ENCODE measurements at places on chromosomes 3 and 15. TPM values are rescaled to one million over a fixed set of nuclear protein-coding genes. Genes with fewer than 3 reads are reported as not detected.

C3orf52 gene
- total RNA-seq, result 2.6 TPM

MRPS22 gene
- 37.2 TPM for total RNA-seq

DNA sequence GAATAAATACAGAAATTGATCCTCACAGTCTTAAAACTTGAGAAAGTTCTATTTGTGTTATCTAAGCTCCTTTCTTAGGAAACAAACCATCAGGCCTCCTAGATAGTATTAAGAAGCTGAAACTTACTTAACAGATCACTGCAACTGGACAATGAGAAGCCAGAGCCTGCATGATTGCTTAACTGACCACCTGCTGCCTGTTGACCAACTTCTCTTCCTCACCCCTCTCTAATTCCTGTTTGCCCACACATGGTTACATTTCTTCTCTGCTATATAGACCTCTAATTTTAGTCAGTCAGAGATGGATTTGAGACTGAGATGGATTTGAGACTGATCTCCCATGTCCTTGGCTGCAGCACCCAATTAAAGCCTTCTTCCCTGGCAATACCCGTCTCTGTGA is 13.5 kb downstream of the CCPG1 start:
- DNase-seq, result no peak
- no peaks in the 10 kb centered on the region for H3K4me1 ChIP-seq
- H3K27ac ChIP-seq, result no peak overlapping the region
- H3K4me3 ChIP-seq, result no peak overlapping the region
- H3K36me3 ChIP-seq, result peaks cover 29% of the 10 kb centered on the region

DNA sequence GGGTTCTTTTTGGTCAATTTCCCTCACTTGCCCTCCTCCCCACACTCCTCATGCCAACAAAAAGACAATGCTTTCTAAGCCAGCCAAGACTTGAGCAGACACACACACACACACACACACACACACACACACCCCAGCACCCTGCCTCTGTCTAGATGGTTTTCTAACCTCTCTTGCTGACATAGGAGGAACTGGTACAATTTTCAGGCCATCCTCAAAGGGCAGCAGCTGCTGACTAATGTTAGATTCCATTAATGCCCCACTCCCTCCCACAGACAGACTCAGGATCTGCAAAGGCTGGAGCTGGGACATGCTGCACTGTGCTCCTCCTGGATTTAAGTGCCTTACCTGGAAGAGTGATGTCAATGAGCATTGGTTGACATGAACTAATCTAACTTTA is 438.4 kb downstream of the OCA2 start:
- no peaks in the 10 kb centered on the region for H3K36me3 ChIP-seq
- no peak overlapping the region for H3K4me3 ChIP-seq

- H3K27ac ChIP-seq, result no peak overlapping the region
- H3K36me3 ChIP-seq, result no peaks in the 10 kb centered on the region
- no peak for DNase-seq
- H3K4me3 ChIP-seq, result no peak overlapping the region
- H3K27me3 ChIP-seq, result peaks cover 34% of the 10 kb centered on the region
Observed at GRCh38 chr3:194376241-194376560, 6.7 kb upstream of the LRRC15 start.

DNA sequence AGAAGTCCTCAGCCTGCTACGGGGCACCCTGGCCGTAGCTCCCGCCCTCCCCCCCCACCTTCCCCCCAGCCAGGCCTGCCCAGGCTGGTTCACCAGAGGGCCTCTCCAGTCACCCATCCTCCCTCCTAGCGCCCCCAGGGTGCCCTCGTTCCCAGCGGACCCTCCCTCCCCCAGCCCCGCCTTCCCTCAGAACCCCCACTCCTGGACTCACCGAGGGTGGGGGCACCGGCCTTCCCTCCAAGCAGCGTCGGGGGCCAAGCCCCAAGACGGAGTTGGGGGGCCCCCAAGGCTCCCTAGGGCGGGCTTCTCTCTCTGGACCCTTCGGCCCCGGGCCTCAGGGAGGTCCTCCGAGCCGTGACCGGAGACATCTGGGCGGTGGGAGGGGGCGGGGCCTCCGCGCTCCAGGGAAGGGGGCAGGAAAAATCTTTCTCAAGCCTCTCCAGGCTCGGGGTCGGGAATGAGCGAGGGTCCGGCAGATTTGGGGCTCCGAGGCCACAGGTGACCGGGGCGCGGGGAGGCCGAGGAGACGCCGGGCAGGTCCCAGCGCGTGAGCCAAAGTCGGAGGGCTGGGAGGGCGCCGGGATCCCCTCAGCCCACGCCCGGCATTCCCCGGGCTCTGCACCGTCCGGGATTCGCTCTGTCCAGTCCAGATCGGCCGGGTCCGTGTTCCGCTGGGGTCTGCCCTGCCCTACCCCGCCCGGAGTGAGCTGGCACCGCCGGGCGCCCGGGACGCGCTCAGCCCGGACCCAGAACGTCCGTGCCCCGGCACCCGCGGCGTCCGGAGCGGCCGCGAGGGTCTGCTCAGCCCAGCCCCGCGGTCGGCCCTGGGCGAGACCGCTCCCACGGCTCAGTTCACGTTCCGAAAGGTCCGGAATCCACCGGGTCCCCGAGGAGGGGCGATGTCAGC is 999 bp downstream of the INSYN1 start:
- H3K27ac ChIP-seq, result no peak overlapping the region
- no peaks in the 10 kb centered on the region for H3K36me3 ChIP-seq
- H3K4me1 ChIP-seq, result no peaks in the 10 kb centered on the region
- no peak for DNase-seq

GRCh38 chr3:12318758-12319621 is 30.1 kb downstream of the PPARG start:
- H3K27me3 ChIP-seq, result peaks cover 25% of the 10 kb centered on the region
- peaks cover 4% of the 10 kb centered on the region for H3K4me1 ChIP-seq
- no peaks in the 10 kb centered on the region for H3K36me3 ChIP-seq
- H3K27ac ChIP-seq, result no peak overlapping the region
- no peak overlapping the region for H3K4me3 ChIP-seq

DNA sequence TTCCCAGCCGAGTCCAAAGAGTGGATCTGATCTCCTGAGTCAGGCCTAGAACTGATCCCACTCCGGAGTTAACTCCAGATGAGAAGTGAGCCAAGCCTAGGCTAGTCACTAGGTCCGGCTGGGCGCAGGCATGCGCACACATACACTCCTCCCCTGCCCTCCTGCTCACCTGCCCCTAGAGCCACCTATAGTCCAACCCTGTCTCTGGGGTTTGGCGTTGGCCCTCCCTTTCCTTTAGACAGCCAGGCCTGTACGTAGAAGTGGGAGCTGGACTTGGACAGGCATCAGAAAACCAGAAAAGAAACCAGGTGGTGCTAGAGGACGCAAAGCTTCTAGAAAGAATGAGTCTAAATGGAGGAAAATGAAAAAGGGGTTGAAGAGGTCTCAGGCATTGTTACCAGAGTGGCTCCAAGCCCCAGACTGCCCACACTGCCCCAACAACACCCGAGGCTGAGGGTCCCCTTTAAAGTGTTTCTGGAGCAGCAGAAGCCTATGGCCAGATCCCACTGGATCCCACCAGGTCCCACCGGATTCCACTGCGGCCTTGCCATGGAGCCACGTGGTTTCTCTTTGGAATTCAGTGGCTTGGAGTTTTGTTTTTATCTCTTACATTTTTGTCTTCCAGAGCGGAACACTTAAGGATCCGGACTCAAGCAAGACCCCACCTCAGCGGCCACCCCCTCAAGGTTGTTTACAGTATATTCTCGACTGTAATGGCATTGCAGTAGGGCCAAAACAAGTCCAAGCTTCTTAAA is 24.2 kb upstream of the TIMP4 start:
- no peaks in the 10 kb centered on the region for H3K36me3 ChIP-seq
- no peaks in the 10 kb centered on the region for H3K27me3 ChIP-seq
- H3K4me1 ChIP-seq, result peaks cover 25% of the 10 kb centered on the region
- H3K4me3 ChIP-seq, result no peak overlapping the region
- H3K27ac ChIP-seq, result no peak overlapping the region
- no peak for DNase-seq

DNA sequence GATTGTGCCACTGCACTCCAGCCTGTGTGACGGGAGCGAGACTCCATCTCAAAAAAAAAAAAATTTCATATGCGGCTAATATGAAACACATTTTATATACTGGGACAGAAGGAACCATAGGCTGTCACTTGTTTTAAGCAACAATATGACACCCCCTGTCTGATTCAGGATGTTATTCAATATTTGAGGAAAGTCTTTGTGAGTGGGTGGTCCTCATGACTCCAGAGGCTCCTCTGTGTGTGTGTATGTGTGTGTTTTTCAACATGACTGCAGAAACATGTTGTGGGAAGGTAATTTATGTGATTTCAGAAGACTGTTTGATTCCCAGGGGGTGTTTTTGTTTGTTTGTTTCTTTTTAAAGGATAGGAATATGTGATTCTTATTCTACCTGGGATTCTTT is 32.8 kb downstream of the MAP2K1 start:
- H3K4me1 ChIP-seq, result peaks cover 33% of the 10 kb centered on the region
- no peak overlapping the region for H3K4me3 ChIP-seq
- no peak overlapping the region for H3K27ac ChIP-seq
- no peaks in the 10 kb centered on the region for H3K27me3 ChIP-seq

Measured in activated CD4-positive, alpha-beta memory T cell treated with anti-CD3 and anti-CD28 coated beads, Interleukin-2, amount 10 ng/mL, durations not matched to agents 7 days and 5 days (primary cell).